ENCODE measurements at places on chromosomes 16 and 17.
A peak's percentile ranks its signal among the peaks of the same experiment; 100 is the strongest.

DNA sequence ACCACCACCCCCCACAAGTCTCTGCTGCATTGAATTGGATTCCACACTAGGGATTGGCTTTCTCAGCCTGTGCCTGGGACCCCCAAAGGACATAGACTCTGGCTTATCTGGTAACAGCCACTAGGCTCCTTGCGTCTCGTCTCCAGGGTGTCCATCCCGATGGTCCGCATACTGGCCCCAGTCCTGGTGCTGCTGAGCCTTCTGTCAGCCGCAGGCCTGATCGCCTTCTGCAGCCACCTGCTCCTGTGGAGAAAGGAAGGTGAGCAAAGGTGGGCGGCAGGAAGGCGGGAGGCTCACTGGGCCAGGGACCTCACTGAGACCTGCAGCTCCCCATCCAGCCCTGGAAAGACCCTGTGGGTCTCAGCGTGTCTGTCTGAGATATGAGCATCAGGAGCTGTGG, 8.1 kb downstream of the CD300LG start:
- no peak for DNase-seq

- no peak for DNase-seq
Measured at GRCh38 chr16:28524681-28525171, 14.0 kb downstream of the NUPR1 start.

- DNase-seq, result no peak
Measured at GRCh38 chr16:77723108-77723514, 797 bp downstream of the NUDT7 start.

- DNase-seq, result peak; percentile 72
Measured at GRCh38 chr17:45384047-45384788, 48.5 kb downstream of the ARHGAP27 start.

- DNase-seq, result no peak
Measured at GRCh38 chr16:68737730-68738629, 888 bp downstream of the CDH1 start.

DNA sequence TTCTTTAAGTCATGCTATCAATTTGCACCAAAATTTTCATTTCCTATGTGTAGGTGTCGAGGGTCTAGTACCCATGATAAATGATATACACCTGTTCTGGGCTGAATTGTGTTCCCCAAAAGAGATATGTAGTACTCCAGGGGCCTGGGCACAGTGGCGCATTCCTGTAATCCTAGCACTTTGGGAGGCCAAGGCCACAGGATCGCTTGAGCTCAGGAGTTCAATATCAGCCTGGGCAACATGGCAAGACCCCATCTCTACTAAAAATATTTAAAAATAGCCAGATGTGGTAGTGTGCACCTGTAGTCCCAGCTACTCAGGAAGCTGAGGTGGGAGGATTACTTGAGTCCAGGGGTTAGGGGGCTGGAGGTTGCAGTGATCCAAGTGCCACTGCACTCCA, 23.5 kb upstream of the KANSL1 start:
- no peak for DNase-seq

GRCh38 chr16:68247400-68247799, 2.2 kb downstream of the PLA2G15 start:
- no peak for DNase-seq

DNA sequence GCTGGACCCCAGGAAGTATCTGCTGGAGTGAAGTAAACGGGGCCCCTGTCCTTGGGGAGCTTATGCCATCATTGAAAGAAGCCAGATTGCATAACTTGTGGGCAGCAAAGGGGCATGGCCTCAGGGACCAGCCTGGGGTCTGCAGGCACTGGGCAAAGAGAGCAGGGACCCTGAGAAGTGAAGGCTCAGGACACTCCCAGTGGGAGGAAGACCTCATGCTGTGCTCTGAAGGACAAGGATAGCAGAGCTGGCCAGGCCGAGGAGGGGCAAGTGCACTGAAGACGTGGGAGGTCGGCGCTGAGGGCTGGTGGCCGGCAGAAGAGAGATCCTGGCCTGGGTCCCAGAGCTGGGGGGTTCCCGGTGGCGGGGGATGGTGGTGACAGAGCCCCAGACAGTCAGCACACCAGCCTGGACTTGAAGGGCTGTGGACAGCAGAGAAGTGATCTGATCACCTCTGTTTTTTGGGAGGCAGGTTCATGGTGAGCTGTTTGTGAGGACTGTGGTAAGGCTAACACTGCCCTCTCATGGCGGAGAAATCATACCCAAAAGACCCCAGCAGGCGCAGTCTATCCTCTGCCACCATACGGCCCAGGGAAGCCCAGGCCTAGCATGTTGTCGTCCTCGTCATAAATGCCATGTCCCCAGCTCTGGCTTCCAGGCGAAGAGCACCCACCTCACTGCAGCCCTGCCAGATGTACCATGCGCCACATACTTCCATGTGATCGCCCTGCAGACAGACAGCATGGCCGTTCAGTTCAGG, 7.1 kb upstream of the CNP start:
- DNase-seq, result no peak

DNA sequence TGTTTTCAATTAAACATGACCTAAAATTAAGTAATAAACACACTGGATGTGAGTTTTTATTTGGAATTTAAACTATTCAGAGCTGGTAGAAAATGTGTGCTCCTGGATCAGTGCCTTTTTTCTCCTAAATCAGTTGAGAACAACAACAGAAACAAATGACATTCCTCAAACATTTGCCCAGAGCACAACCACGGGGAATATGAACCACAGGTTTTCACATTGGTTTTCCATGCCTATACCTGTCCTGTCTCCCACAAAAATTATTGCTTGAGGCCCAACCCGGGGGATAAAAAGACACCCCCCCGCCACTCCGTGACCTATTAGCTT, 6.8 kb downstream of the HSBP1 start:
- DNase-seq, result no peak

- no peak for DNase-seq
Measured at GRCh38 chr16:85274924-85275323, 162.7 kb upstream of the CIBAR2 start.

- DNase-seq, result peak; percentile 49
Measured at GRCh38 chr17:48611213-48611612, 396 bp upstream of the HOXB7 start.

GRCh38 chr17:31058976-31059375, 35.8 kb upstream of the NF1 start:
- DNase-seq, result no peak

DNA sequence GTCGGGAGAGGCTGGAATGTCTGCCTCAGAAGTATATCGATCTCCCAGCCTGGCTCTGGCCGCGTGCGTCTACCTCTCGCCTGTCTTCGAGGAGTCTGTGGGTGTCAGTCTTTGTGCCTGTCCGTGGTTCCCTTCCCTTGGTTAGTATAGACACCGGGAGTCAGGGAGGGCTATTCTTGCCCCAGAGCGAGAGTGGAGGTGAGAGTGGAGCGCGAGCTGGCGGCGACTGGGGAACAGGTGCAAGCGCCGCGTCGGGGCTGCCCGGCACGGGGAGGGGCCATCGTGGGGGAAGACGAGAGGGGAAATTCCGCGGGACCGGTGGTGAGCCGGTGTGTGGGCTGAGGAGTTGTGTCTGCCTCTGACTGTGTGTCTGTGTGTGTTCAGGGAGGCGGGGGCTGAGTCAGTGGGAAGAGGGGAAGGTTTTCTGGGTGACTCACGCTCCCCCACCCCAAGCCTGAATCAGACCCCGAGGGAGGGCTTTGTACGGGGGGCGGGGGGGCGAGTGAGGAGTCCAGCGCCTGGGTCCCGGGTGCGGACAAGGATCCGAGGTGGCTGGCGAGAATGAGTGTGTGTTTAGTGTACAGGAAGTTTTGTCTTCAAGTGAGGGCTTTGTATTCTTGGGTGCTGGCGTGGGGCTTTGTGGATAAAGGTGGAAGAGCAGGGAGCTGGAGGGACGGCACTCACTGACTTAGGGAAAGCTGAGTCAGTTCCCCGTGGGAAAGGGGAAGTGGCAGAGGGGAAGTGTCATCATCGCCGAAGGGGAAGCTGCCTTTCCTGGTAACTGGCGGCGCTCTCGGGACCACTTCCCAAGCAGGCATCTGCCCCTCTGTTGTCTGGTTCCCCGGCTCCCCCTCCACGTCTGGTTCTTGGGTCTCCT, 8.6 kb downstream of the KDM6B start:
- peak; percentile 91 for DNase-seq

- DNase-seq, result no peak
Measured at GRCh38 chr17:69535016-69535570, 120.6 kb downstream of the MAP2K6 start.

- no peak for DNase-seq
Measured at GRCh38 chr17:77957235-77957856, 1.2 kb upstream of the TNRC6C start.

GRCh38 chr16:79370736-79371135, 229.8 kb downstream of the MAF start:
- no peak for DNase-seq

DNA sequence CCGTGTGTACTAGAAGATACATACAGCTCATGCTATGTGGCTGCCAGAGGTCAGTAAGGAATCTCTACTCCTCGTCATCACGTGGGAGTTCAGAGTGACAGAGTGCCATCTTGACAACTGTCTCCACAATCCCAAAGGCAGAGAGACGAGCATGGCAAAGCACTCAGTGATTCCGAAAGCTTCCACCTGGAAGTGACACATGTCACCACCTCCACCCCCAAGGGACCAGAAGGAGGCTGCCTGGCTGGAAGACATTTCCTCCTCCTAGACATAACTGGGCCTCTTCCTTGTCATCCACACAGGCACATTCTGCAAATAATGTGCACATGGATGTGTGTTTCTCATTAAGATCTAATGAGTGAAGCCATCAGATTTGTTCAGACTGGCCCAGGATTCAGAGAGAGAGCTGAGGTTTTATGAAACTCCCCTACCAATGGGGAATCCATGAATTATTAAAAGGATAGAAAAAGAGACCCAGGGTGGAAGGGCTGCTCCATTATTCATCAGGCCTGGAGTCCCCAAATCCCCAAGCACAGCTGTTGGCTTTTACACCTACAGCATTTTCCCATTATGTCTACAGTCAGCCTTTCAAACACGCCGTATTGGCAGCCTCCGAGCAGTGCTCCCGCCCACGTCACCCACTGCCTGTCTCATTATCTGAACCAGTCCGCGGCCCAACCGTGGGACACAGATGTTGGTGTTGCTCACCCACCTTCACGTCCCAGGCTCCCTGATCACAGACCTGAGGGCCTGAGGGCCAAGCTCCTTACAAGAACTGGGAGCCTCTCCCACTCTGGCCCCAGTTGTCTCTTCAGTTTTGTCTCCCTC, 3.3 kb upstream of the CACNG5 start:
- DNase-seq, result no peak

GRCh38 chr16:85755929-85756768, 5.3 kb upstream of the C16orf74 start:
- DNase-seq, result no peak

- DNase-seq, result peak; percentile 88
Measured at GRCh38 chr16:86676254-86676670, 97.9 kb downstream of the FOXL1 start.

GRCh38 chr16:54780266-54780665, 150.4 kb upstream of the IRX5 start:
- no peak for DNase-seq

DNA sequence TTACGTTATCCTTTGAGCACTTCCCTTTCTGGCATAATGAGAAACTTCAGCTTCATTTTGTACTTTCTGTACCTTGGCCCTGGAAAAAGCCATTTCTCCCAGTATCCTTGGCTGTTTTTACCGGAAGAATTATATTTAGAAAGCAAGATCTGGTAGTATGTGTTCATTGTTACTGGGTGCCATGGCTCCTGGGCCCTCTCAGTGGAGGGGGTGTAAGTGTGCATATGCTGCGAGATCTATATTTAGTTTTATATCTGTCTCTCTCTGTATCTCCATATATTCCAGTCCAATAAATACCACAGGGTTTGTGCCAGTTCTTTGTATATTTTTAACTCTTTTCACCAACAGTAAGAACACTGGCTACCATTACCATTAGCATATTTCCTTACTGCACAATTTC, 17.7 kb downstream of the ATP2C2 start:
- DNase-seq, result no peak

DNA sequence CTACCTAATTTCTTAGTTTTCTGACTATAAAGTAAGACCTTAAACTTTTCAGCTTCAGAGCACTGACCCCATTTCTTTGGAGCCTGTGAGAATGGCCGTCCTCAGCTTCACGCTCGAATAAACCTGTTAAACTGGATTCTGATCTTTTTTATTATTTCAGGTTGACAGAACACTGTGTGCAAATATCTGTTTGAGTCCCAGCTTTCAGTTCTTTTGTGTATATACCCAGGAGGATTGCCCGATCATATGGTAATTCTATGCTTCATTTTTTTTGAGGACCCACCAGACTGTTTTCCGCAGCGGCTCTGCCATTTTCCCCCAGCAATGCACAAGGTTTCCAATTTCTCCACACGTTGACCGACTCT, 19.8 kb upstream of the KCNH6 start:
- DNase-seq, result no peak

GRCh38 chr17:44464037-44464436, 39.2 kb downstream of the GPATCH8 start:
- DNase-seq, result no peak

GRCh38 chr17:16215965-16216316, 607 bp upstream of the NCOR1 start:
- DNase-seq, result peak; percentile 34

DNA sequence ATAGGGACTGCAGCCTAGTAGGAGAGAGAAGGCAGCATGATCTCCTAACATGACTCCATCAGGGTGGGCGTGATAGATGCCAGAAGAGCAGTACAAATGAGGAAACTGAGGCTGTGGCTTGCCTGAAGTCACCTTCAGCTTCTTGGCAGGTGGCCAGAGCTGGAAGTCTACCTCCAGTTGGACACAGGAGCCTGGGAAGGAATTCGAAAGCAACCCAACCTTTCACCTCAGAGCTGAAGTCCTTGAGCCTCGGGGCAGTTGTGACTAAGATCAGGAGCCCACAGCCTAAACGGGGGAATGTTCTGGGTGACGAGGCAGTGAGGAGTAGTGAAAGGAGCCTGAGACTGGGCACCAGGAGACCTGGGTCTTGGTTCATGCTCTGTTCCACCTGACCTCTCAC, 9.4 kb upstream of the SLC52A1 start:
- DNase-seq, result no peak

GRCh38 chr17:5225668-5226457, 8.8 kb downstream of the SCIMP start:
- no peak for DNase-seq

- DNase-seq, result peak; percentile 35
Measured at GRCh38 chr17:63696381-63696961, 3.5 kb downstream of the LIMD2 start.

DNA sequence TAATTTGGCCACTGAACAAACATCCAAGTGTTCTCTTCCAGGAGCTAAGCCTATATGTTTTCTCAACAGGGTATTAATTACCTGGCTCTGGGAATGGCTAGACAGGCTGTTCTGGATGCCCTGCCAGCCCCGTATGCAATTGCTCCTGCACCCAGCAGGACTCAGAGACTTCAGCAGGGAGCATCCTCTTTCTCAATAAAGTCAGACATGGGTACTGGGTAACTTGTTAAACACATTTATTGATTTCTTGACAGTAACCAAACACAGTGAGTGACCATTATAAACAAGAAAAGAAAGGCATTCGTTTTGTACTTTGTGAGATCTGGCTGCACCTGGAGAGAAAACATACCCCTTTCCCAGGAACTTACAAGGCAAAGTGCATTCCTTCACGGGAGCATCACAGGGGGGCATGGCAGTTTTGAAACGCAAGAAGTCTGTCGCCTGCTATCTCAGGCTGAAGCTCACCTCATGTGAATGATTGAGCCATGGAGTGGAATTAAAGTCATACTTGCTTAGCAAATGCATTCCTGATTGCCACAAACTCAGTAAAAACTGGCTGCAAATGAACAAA, 369.8 kb downstream of the UTP18 start:
- no peak for DNase-seq

Measured in MG63 (cell line).